ENCODE measurements at places on chromosomes 4 and X. TPM values are rescaled to one million over a fixed set of nuclear protein-coding genes. Genes with fewer than 3 reads are reported as not detected.

CT47A1 gene
- total RNA-seq: not detected

HPGD gene
- total RNA-seq: 2.0 TPM

KCNIP4 gene
- total RNA-seq: not detected

PAPSS1 gene
- total RNA-seq: 27.7 TPM

MAD2L1 gene
- 89.2 TPM for total RNA-seq

MAGED4B gene
- 1.0 TPM for total RNA-seq

All from activated CD8-positive, alpha-beta memory T cell treated with anti-CD3 and anti-CD28 coated beads for 36 hours (primary cell).